Activated CD4-positive, alpha-beta T cell treated with anti-CD3 and anti-CD28 coated beads, Interleukin-2, amount 10 ng/mL, durations not matched to agents 7 days and 5 days (primary cell): ENCODE measurements at places on chromosomes 3 and 15. TPM values are rescaled to one million over a fixed set of nuclear protein-coding genes. Genes with fewer than 3 reads are reported as not detected.

- no peaks in the 10 kb centered on the region for H3K4me1 ChIP-seq
- no peaks in the 10 kb centered on the region for H3K36me3 ChIP-seq
- no peak for DNase-seq
- H3K27ac ChIP-seq, result no peak overlapping the region
- no peak overlapping the region for H3K4me3 ChIP-seq
Measured at GRCh38 chr3:160200353-160200752, 24.9 kb upstream of the C3orf80 start.

SLC41A3 gene
- 26.0 TPM for total RNA-seq

DNA sequence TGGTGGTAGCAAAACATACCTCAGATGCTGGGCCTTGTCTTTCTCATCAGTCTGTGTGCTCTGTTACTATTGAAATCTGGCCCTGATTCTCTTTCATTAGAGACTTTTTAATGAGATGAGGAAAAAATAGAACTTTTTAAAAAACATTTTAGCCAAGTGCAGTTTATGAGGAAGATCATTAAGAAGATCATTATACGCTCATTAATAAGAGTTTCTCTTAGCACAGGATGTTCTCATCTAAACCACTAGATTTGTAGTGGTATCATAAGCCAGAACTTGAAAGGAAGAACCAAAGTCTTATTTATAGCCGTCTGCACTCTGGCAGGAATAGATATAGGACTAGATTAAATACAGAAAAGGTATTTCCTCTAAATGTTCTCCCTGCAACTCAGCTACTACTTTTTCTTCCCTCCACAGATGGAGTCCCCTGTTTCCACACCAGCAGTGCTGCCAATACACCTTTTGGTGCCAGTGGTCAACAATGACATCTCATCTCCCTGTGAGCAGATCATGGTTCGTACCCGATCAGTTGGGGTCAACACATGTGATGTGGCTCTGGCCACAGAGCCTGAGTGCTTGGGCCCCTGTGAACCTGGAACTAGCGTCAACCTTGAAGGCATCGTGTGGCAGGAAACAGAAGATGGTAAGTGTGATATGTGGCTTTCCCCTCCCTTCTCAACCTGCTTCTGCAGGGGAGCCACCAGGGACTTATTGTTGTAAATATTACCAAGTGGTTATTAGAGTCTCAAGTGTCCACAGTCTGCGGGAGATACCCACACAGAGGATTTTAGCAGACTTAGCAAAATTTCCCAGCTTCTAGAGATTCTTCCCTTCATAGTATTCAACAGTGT is 152.8 kb downstream of the RBPMS2 start:
- peaks cover 35% of the 10 kb centered on the region for H3K36me3 ChIP-seq
- H3K4me3 ChIP-seq, result peak overlapping the region; percentile 31
- H3K27me3 ChIP-seq, result no peaks in the 10 kb centered on the region
- DNase-seq, result peak; percentile 74

GRCh38 chr3:195177422-195178123 is 93.4 kb downstream of the XXYLT1 start:
- H3K4me3 ChIP-seq, result no peak overlapping the region
- no peak for DNase-seq
- no peaks in the 10 kb centered on the region for H3K27me3 ChIP-seq
- peaks cover 17% of the 10 kb centered on the region for H3K4me1 ChIP-seq
- no peak overlapping the region for H3K27ac ChIP-seq
- H3K36me3 ChIP-seq, result no peaks in the 10 kb centered on the region

- no peaks in the 10 kb centered on the region for H3K36me3 ChIP-seq
- peaks cover 5% of the 10 kb centered on the region for H3K27me3 ChIP-seq
- H3K4me1 ChIP-seq, result no peaks in the 10 kb centered on the region
- H3K27ac ChIP-seq, result no peak overlapping the region
Measured at GRCh38 chr3:152531717-152532116, 263.0 kb downstream of the MBNL1 start.
